ENCODE measurements at places on chromosomes 6 and 20. TPM values are rescaled to one million over a fixed set of nuclear protein-coding genes. Genes with fewer than 3 reads are reported as not detected.
A peak's percentile ranks its signal among the peaks of the same experiment; 100 is the strongest.

DNA sequence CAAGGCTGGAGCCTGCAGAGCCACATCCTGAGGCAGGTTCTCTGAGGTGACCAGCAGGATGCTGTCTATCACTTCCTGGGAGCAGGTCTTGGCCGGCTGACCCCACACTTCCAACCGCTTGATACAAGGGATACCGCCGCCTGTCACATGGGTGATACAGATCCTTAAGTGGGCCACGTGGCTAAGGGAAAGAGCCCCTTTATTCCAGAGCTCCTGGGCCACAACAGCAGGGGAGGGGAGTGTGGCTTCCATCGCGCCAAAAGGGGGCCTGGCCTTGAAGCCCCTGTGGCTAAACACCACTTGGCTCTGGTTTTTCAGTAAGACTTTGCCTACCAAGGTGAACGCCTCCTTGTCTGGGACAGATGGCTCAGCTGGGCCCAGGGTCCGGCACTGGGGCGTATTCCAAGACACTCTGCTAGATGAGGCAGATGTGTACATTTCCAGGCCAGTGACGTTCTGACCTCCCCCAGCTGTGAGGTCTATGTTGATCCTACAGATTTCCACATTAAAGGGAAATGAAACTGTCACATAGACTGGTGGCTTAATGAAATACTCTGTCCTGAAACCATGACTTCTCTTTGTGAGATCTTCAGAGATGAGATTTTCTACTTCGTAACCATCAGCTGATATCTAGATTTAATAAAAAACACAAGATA, 37.6 kb upstream of the AVP start:
- no peak for DNase-seq
- peaks cover 47% of the 10 kb centered on the region for H3K36me3 ChIP-seq
- H3K27me3 ChIP-seq: no peaks in the 10 kb centered on the region
- no peaks in the 10 kb centered on the region for H3K4me1 ChIP-seq
- no peak overlapping the region for H3K27ac ChIP-seq

DNA sequence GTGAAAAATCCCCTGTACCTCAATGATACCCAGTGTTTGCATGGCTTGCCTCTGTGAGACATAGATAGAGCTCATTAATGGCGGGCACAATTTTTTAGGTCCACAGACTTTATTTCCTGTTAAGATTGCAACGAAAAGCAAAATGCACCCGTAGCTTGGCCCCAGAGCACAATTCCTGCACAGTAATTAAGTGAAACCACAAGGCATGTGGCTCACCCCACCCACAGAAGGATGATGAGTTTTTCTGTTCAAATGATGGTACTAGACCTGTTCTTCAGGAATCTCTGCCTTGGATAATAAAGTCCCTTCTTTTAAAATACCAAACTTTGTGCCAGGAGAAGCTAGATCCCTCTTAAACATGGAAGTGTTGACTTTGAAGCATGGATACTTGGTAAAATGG, 738.1 kb downstream of the QKI start:
- no peak for DNase-seq
- no peaks in the 10 kb centered on the region for H3K36me3 ChIP-seq

GRCh38 chr6:115137910-115138309, 795.1 kb upstream of the HS3ST5 start:
- no peaks in the 10 kb centered on the region for H3K36me3 ChIP-seq
- no peak overlapping the region for H3K4me3 ChIP-seq
- peaks cover under 1% of the 10 kb centered on the region for H3K27me3 ChIP-seq
- no peaks in the 10 kb centered on the region for H3K4me1 ChIP-seq
- H3K27ac ChIP-seq: no peak overlapping the region

GRCh38 chr20:52234302-52235045, 42.9 kb upstream of the ZFP64 start:
- H3K27ac ChIP-seq: no peak overlapping the region
- H3K27me3 ChIP-seq: peaks cover 26% of the 10 kb centered on the region
- no peak overlapping the region for H3K4me3 ChIP-seq
- DNase-seq: no peak
- peaks cover 11% of the 10 kb centered on the region for H3K4me1 ChIP-seq

DNA sequence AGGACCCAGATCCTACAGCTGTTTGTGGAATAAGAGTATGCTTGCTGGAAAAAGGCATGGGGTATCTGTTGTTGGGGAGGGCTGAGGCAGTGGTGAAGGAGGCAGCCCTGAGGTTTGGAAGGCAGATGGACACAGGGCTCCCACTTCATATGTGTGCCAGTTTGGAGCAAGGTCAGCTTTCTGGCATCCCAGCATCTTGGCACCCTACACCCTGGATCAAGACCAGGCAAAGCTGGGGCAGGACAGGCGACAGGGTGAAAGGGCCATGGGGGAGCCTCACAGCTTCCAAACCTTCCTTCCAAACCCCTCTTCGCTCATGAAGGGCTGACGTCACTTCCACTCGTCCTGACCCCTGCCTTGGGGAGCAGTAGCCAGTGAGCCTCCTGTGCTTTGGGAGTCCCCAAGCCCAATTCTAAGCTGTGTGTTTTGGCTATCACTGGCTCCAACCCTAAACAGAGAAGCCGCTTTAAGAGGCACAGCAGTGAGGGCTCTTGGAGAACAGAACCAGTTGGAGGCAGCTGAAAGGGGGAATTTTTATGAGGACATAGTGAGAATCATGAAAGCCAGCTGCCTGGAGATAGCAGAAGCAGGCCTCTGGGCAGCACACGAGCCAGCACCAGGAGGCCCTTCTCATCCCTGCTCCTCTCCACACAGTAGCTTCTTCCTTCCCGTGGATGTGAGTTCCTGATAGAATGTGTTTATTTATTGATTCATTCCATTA, 448.6 kb upstream of the CDH4 start:
- H3K27me3 ChIP-seq: no peaks in the 10 kb centered on the region
- DNase-seq: no peak
- H3K36me3 ChIP-seq: no peaks in the 10 kb centered on the region
- H3K4me1 ChIP-seq: peaks cover 18% of the 10 kb centered on the region
- no peak overlapping the region for H3K27ac ChIP-seq
- no peak overlapping the region for H3K4me3 ChIP-seq

DNA sequence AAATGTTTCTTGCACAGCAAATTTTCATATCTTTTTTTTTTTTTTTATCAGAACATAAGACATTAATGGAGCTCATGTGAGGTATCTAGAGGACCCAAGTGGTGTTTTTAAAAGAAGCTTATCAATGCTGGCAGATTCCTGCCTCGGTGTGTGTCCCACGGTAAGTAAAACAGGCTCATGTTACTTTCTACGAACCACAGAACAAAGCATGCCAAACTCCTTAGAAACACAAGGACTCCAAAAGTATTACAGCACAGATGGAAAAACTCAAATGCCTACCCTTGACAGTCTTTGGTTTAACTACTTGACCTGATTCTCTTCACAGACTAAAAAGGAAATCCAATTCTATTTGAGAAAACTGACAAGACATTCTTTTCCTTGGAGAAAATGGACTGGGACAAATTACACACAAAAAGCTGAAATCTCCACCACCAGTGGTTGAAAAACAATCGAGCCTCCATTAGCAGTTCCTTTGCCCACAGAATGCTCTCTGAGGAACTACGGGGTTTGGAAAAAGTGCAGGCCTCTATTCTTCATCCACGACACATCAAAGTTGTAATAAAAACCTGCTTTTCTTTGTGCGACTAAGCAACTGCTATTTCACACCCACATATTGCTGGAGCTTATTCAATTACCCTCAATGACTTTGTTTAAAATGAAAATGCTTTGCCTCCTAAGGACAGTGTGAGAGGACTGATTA, 5.4 kb downstream of the METTL24 start:
- no peak for DNase-seq
- no peaks in the 10 kb centered on the region for H3K27me3 ChIP-seq
- H3K27ac ChIP-seq: peak overlapping the region; percentile 93
- H3K4me3 ChIP-seq: peak overlapping the region; percentile 4

DNA sequence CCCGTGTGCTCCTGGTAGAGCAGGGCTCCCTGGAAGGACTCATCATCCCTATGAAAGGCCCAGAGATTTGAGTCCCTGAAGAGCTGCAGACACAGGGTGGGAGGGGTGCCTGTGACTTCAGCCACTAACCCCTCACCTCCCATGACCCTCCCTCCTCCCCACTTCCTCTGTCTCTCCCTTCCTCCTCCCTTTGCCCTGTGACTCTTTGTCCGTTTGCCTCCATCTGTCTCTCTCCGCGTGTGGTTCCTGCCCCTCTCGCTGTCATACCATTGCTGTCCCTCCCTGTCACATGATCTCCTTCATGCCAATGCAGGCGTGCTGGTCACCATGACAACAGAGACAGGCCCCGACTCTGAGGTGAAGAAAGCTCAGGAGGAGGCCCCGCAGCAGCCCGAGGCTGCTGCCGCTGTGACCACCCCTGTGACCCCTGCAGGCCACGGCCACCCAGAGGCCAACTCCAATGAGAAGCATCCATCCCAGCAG, 19.0 kb downstream of the EPB41L1 start:
- H3K27ac ChIP-seq: no peak overlapping the region
- peaks cover 4% of the 10 kb centered on the region for H3K36me3 ChIP-seq
- peaks cover 19% of the 10 kb centered on the region for H3K4me1 ChIP-seq
- H3K4me3 ChIP-seq: no peak overlapping the region

DNA sequence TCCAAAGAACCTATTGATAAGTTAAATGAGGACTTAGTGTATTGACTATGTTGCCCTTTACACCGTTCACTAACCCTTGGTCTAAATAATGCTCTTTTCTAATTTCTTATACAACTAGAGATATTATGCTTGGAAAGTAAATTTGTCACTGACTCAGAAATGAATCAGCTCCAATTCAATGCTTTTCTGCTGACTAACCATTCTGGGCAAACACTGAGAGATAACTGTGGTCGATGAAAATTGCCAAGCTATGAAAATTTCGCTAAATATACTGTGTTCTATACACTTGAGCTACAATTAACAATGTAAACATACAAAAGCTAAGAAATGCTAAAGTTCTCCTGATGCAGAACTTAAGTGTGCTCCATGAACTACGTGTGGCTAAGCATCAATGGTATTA, 23.1 kb upstream of the FBXO9 start:
- H3K36me3 ChIP-seq: peaks cover 27% of the 10 kb centered on the region
- H3K4me3 ChIP-seq: no peak overlapping the region
- H3K27me3 ChIP-seq: no peaks in the 10 kb centered on the region
- no peak overlapping the region for H3K27ac ChIP-seq

- no peak for DNase-seq
- H3K27ac ChIP-seq: no peak overlapping the region
- H3K4me1 ChIP-seq: peaks cover 14% of the 10 kb centered on the region
Observed at GRCh38 chr20:47805951-47806350, 20.7 kb upstream of the SULF2 start.

DNA sequence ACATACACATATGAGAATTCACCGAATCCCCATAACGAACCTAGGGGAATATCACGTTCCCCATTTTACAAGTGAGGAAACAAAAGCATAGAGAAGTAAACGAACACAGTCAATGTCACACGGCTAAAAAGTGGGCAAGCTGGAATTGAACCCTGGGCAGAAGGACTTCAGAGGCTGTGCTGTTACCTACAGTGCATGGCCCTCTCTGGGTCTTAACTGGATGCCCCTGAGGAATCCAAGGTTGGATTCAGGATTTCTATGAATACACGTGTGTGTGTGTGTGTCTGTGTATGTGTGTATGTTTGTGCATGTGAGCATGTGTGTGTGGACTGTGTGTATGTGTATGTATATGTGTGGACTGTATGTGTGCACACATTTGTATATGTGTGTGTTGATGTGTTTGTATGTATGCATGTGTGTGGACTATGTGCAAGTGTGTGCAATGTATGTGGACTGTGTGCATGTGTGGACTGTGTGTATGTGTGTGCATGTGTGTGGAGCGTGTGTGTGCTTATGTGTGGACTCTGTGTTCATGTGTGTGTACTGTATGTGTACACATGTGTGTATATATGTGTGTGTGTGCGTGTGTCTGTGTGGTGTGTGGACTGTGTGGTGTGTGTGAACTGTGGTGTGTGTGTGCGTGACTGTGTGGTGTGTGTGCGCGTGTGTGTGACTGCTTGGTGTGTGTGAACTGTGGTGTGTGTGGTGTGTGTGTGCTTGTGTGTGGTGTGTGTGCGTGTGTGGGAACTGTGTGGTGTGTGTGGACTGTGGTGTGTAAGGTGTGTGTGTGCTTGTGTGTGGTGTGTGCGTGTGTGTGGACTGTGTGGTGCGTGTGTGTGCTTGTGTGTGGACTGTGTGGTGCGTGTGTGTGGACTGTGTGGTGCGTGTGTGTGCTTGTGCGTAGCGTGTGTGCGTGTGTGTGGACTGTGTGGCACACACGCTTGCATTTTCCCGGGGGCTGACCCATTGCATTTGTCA, 49.0 kb downstream of the HNF4A start:
- DNase-seq: no peak
- H3K27me3 ChIP-seq: peaks cover 4% of the 10 kb centered on the region
- no peak overlapping the region for H3K4me3 ChIP-seq

DNA sequence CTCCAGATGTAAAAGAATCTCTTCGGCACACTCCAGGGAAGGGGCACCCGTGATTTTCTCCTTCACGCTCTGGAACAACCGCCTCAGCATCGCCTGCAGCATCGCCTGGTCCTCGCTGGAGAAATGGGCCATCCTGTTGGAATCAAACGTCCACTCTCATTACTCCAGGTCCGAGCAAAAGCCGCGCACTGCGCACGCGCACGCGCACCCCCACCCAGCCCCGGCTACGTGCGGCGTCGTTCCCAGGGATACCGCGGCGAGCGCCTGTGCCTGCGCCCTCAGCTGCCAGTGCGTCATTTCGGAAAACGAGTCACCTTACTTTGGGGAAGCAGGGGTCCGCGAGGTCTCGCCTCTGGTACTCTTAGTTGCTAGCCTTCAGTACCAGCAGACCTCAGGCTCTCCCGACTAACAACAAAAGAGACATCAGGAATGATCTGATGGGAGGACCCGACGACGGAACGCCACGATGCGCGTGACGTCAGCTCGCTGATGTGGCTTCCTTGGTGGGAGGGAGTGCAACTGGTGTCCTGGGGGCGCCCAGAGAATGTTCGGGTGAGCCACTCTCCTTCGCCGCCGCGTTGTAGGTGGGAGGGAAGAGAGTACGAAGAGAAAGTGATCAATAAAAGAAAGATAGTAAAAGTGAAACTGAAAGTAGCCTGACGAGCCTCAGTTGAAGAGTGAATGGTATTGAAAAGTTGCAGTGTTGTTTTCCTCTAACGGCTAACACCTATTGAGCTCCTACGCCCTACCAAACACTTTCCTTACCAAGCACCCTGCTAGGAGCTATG, at the start of gene TBC1D32:
Gene TBC1D32, minus strand, starts transcription at position 182 of the 788 bp plus-strand sequence. Its CDS starts 50 bp downstream, at position 132.
- H3K27ac ChIP-seq: peak within 1 kb of the TSS; percentile 99
- peaks cover 34% of the 10 kb centered on the region for H3K4me1 ChIP-seq
- H3K36me3 ChIP-seq: peaks cover 1% of the 10 kb centered on the region
- H3K4me3 ChIP-seq: peak within 1 kb of the TSS; percentile 91

The OTOR gene
- not detected for total RNA-seq

The DDX43 gene
- not detected for total RNA-seq

The BPI gene
- total RNA-seq: not detected

The TP53TG5 gene
- not detected for total RNA-seq
